ENCODE measurements at places on chromosomes 5 and 9. TPM values are rescaled to one million over a fixed set of nuclear protein-coding genes. Genes with fewer than 3 reads are reported as not detected.

The IL33 gene
- total RNA-seq: not detected

The PIP5KL1 gene
- total RNA-seq: 2.1 TPM

DNA sequence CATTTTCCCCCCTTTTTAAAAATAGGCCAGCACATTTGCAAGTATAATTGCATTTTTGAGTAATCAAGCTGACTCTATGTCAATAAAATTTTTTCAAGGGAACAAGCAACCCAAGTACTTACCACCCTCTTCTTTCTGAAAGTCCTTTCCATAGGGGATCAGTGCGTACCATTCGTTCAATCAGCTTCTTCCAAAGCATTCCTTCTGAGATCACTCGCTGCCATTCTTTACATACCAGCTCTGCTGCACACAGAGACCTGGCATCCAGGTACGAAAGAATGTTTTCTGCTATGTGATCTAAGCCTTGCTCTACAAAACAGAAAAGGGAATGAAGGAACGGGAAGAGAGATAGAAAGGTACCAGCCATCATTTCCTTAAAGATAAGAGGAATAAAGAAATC lies 106.6 kb downstream of the FBXW11 start:
- H3K27ac ChIP-seq: peak overlapping the region; percentile 45
- H3K4me1 ChIP-seq: peaks cover 23% of the 10 kb centered on the region
- no peak overlapping the region for H3K4me3 ChIP-seq
- no peak for DNase-seq
- H3K36me3 ChIP-seq: peaks cover 2% of the 10 kb centered on the region

The PDE6A gene
- not detected for total RNA-seq

DNA sequence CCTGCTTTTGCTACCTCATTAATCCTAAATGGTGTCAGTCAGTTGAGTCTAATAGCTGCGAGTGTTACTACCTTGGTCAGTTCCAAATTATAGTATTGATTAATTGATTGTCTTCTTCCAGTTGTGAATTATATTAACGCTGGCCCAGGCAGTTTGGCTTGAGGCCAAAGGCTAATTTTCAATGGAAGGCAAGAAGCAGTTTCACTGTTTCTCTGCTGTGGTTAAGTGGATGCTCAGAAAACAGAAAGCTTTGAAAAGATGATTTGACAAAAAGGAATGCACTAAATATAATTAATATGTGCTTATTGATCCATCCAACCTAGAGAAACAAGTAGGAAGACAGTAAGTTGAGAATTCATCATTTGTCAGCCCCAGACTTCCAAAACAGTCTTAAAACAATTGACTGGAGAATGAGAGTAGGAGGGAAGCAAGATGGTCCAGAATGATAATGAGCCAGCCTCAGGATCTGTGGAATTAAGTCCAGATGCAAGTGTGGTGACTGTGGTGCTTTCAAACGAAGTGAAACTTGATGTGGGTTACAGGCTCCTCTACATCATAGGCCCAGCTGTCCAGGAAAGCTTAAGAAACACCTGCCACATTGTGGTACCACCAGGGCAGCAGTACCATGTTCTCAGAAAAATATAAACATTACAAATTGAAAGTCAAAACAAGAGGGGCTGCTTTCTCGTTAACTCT lies 1371.0 kb upstream of the DMAC1 start:
- H3K27me3 ChIP-seq: no peaks in the 10 kb centered on the region
- no peak overlapping the region for H3K4me3 ChIP-seq
- H3K27ac ChIP-seq: no peak overlapping the region
- H3K36me3 ChIP-seq: no peaks in the 10 kb centered on the region

- H3K36me3 ChIP-seq: peaks cover 4% of the 10 kb centered on the region
- H3K4me1 ChIP-seq: peaks cover 6% of the 10 kb centered on the region
- no peak overlapping the region for H3K27ac ChIP-seq
- DNase-seq: no peak
- H3K27me3 ChIP-seq: peaks cover 26% of the 10 kb centered on the region
Observed at GRCh38 chr5:159227452-159227851, 18.1 kb upstream of the RNF145 start.

The COL15A1 gene
- not detected for total RNA-seq

DNA sequence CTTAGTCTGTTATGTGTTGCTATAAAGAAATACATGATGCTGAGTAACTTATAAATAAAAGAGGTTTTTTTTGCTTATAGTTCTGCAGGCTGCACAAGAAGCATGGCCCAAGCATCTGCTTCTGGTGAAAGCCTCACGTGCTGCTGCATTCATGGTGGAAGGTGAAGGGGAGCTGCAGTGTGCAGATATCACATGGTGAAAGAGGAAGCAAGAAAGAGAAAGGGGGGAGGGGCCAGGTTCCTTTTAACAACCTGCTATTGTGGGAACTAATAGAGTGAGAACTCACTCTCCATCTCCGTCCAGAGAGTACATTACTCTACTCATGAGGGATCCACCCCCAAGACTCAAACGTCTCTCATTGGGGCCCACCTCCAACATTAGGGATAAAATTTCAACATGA lies 12.5 kb upstream of the PARP8 start:
- no peaks in the 10 kb centered on the region for H3K36me3 ChIP-seq
- no peaks in the 10 kb centered on the region for H3K27me3 ChIP-seq
- DNase-seq: no peak
- peaks cover 5% of the 10 kb centered on the region for H3K4me1 ChIP-seq
- no peak overlapping the region for H3K4me3 ChIP-seq

- H3K27ac ChIP-seq: no peak overlapping the region
- no peak for DNase-seq
- no peaks in the 10 kb centered on the region for H3K4me1 ChIP-seq
- no peak overlapping the region for H3K4me3 ChIP-seq
Observed at GRCh38 chr5:155290937-155291336, 277.4 kb downstream of the KIF4B start.

The AQP7 gene
- 0.31 TPM for total RNA-seq

The TXNDC8 gene
- total RNA-seq: not detected

GRCh38 chr5:56158331-56158960 lies 74.7 kb downstream of the ANKRD55 start:
- peak overlapping the region; percentile 62 for H3K4me3 ChIP-seq
- no peaks in the 10 kb centered on the region for H3K36me3 ChIP-seq
- no peaks in the 10 kb centered on the region for H3K27me3 ChIP-seq
- H3K4me1 ChIP-seq: peaks cover 44% of the 10 kb centered on the region

The ZFP2 gene
- total RNA-seq: 0.50 TPM

- no peak for DNase-seq
- no peaks in the 10 kb centered on the region for H3K27me3 ChIP-seq
- no peak overlapping the region for H3K4me3 ChIP-seq
- no peaks in the 10 kb centered on the region for H3K36me3 ChIP-seq
Observed at GRCh38 chr5:164137095-164137494, 631.7 kb downstream of the MAT2B start.

GRCh38 chr9:70049672-70050271 lies 6.1 kb downstream of the MAMDC2 start:
- peaks cover 62% of the 10 kb centered on the region for H3K27me3 ChIP-seq
- H3K4me1 ChIP-seq: peaks cover 4% of the 10 kb centered on the region
- H3K4me3 ChIP-seq: no peak overlapping the region
- no peak for DNase-seq
- H3K36me3 ChIP-seq: no peaks in the 10 kb centered on the region

GRCh38 chr5:157571357-157571827 lies 4.2 kb downstream of the ADAM19 start:
- H3K4me1 ChIP-seq: peaks cover 60% of the 10 kb centered on the region
- peak overlapping the region; percentile 99 for H3K27ac ChIP-seq
- DNase-seq: peak; percentile 27
- H3K27me3 ChIP-seq: no peaks in the 10 kb centered on the region
- H3K36me3 ChIP-seq: peaks cover 13% of the 10 kb centered on the region

- peaks cover 2% of the 10 kb centered on the region for H3K4me1 ChIP-seq
- H3K27ac ChIP-seq: no peak overlapping the region
- no peak for DNase-seq
- no peak overlapping the region for H3K4me3 ChIP-seq
- no peaks in the 10 kb centered on the region for H3K36me3 ChIP-seq
- H3K27me3 ChIP-seq: peaks cover 10% of the 10 kb centered on the region
Observed at GRCh38 chr5:111933086-111933485, 176.1 kb upstream of the NREP start.

- DNase-seq: no peak
- H3K27me3 ChIP-seq: no peaks in the 10 kb centered on the region
- peaks cover 7% of the 10 kb centered on the region for H3K36me3 ChIP-seq
Observed at GRCh38 chr9:96382839-96383164, 709 bp downstream of the SLC35D2 start.
